T-helper 22 cell (primary cell): ENCODE measurements at places on chromosomes 7 and 10.

DNA sequence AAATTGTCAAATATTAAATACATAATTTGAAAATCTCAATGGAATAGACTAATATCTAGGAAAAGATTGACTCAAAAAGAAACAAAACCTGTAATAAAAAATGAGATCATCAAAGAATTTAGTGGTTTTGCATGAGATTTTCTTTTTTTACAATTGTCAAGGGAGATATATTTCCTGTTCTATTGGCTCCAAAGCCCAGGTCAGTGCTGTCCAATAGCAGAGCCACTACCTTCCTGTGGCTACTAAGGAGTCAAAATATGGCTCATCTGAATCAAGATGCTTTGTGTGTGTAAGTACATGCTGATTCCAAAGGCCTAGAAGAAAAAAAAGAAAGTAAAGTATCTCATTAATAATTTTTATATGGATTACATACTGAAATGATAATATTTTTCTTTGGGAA lies 191.9 kb downstream of the C7orf25 start:
- no peak for DNase-seq

- DNase-seq: no peak
Measured at GRCh38 chr7:117750612-117751563, 122.4 kb downstream of the CTTNBP2 start.

GRCh38 chr7:131039355-131039762 lies 288.3 kb upstream of the MKLN1 start:
- no peak for DNase-seq

GRCh38 chr10:130036296-130037065 lies 72.4 kb upstream of the EBF3 start:
- no peak for DNase-seq

- no peak for DNase-seq
Measured at GRCh38 chr7:140923358-140924006, 1.2 kb downstream of the BRAF start.

GRCh38 chr7:39336442-39336841 lies 229.8 kb upstream of the YAE1 start:
- no peak for DNase-seq

- no peak for DNase-seq
Measured at GRCh38 chr7:155533827-155534690, 12.3 kb downstream of the CNPY1 start.

DNA sequence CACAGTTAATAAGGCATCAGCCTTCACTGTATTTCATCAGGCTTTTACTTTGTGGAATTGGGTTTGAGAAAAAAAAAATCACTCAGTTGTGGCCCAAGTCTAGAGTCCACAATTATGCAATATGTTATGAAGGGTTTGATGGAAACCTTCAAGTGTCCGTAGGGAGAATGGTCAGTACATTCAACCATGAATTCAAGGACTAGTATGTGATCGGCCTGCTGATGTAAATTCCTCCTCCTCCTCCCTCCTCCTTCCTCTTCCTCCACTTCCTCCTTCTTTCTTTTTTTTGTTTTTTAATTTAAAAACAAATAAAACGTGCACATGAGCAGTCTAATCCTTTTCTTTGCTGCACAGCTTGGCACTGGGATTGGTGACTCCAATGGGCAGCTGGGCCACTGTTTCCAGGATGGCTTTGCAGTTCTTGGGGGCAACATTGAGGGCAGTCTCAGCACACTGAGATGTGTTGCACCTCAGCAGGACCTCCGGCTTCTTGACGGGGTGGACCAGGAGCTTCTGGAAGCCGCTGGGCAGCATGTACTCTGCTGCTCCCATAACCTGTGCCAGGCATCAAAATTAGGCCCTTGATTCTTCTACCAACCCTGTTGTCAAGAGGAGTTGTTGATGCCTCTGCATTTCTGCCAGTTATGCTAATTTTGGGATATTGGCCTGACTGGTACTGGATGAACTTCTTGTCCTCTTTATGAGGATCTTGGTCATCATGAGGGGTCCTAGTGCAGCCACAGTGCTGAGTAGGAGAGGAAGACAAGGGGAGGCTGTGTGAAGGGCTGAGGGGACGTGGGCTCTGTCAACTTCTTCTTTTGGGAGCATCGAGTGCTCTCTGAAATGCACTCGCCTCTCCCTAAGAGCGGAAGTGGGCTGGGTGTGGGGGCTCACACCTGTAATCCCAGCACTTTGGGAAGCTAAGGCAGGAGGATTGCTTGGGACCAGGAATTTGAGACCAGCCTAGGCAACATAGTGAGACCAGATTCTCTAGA lies 9.3 kb upstream of the IL2RA start:
- no peak for DNase-seq

DNA sequence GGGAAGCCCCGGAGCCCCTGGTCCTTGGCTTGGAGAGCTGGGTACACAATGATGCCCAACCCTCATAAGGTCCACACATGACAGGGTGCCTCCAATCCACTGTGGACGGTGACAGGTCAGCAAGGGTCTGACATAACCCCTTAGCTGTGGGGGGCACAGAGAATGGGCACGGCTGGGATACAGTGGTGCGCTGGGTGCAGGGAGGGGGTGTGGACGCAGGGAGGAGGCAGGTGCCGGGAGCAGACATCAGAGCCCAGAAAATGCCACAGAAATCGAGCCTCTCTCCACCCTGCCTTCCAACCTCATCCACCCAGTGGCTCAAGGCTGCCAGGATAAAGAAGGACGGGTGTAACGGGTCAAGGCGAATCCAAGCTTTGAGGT lies 177.8 kb upstream of the RHEB start:
- no peak for DNase-seq

DNA sequence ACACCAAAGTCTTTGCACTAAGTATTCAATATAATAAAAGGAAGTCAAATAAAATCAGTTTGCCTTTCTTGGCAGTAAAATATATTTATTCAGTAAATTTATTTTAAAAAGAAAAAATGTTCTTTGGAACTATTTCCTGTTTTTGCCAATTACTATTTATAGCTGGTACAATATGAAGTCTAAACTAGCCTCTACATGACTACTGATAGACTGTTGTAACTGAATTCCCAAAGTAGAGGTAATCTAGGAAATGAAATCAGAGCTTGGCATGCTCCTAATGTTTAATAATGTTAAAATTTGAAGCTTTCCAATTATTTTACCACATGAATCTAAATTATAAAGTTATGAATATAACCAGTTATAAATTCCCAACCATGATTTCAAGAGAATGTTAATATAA lies 385.5 kb downstream of the SEMA3D start:
- DNase-seq: no peak

GRCh38 chr7:20894806-20895205 lies 108.1 kb upstream of the SP8 start:
- DNase-seq: no peak

- DNase-seq: no peak
Measured at GRCh38 chr10:48255722-48256121, 18.8 kb downstream of the FRMPD2 start.

- DNase-seq: no peak
Measured at GRCh38 chr7:100555701-100556100, 16.7 kb downstream of the AGFG2 start.

DNA sequence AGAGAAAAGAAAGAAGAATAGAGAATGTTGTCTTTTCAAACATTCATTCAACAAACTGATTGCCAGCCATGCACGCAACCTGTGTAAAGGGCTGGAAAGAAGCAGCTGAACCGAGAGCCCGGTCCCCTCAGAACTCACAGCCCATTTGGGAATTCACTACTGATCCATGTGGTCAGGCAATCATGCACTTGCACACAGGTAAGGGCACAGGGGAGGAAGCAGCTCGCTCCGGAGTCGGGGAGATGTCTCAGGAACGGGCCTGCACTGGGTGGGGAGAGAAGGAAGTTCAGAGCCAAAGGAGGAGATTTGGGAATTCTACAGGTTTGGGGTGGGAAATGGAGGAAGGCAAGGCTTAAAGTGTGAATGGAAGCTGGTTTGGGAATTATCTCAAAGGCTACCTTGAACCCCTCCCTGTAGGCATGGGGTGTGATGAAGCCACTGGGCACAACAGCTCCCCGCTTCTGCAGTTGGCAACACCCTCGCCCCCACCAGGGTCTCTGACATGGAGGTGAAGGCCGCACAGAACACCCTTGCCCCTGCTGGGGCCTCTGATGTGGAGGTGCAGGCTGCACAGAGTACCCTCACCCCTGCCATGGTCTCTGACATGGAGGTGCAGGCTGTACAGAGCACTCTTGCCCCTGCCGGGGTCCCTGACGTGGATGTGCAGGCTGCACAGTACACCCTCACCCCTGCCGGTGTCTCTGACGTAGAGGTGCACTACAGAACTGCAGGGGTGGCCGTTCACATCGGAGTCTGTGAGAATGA lies 194.4 kb upstream of the RNF32 start:
- no peak for DNase-seq

GRCh38 chr10:47193666-47194065 lies 106.3 kb upstream of the GDF10 start:
- DNase-seq: no peak

GRCh38 chr7:95454438-95455045 lies 19.7 kb upstream of the PON2 start:
- no peak for DNase-seq

GRCh38 chr10:44234483-44234875 lies 150.4 kb downstream of the CXCL12 start:
- no peak for DNase-seq

DNA sequence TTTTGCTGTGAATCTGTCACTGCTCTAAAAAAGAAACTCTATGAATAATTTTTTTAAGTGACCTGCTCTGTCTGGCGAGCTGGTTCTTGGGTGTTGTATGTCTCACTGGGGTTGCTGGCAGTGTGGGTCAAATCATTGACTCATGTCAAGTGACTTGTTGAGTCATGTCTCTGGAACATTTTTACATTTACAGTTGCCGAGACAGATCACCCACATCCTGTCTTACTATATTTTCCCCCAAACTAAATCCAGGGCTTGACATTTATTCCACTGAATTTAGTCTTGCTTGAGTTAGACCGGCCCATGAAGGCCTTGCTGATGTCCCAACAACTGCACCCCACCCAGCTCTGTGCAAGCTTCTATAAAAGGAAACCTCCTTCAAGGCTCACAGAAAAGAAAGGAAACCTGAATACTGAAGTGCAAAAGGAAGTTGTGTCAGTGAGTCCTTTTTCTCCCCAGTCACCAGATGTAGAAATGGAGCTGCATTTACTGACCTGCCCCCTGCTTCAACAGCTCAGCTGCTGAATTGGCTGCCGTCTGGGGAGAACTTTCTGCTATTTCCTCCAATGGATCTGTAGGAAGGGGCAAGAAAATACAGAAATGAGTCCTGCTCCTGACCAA lies 290.3 kb downstream of the TNS3 start:
- DNase-seq: no peak

- no peak for DNase-seq
Measured at GRCh38 chr10:88497913-88498312, 85.2 kb downstream of the RNLS start.

- DNase-seq: no peak
Measured at GRCh38 chr10:84005403-84005802, 133.9 kb upstream of the GHITM start.

- no peak for DNase-seq
Measured at GRCh38 chr10:88851706-88852105, at the start of gene ANKRD22. TSS of gene ANKRD22 (minus strand) at chr10:88851844. CDS start at chr10:88851607, 237 bp downstream.

- DNase-seq: no peak
Measured at GRCh38 chr10:11194859-11195586, 177.4 kb downstream of the CELF2 start.

GRCh38 chr7:36855330-36855729 lies 131.0 kb upstream of the AOAH start:
- DNase-seq: no peak
